Liver (tissue), 10 donors: ENCODE measurements at places on chromosomes 4 and X.

DNA sequence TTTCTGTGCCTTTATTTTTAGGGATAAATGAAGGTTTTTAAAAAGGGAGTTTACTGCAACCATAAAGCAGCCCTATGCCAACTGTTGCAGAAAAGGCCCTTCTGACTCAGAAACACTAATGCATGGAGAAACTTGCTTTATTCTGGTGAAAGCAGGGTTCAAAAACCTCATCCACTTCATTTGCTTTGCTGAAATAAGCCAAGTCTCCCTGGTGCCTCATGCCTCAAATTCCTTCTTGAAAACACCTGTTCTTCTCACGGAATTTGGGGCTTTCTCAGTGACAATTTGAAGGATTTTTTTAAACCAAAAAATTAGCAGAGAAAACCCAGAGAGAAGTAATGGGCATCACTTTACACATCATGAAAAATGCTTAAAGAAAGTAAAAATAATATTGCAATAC lies 349.0 kb downstream of the PCDH7 start:
- no peak overlapping the region for H3K27ac ChIP-seq
- H3K4me3 ChIP-seq = no peak overlapping the region
- no peaks in the 10 kb centered on the region for H3K4me1 ChIP-seq
- no peaks in the 10 kb centered on the region for H3K27me3 ChIP-seq
- no peaks in the 10 kb centered on the region for H3K36me3 ChIP-seq

DNA sequence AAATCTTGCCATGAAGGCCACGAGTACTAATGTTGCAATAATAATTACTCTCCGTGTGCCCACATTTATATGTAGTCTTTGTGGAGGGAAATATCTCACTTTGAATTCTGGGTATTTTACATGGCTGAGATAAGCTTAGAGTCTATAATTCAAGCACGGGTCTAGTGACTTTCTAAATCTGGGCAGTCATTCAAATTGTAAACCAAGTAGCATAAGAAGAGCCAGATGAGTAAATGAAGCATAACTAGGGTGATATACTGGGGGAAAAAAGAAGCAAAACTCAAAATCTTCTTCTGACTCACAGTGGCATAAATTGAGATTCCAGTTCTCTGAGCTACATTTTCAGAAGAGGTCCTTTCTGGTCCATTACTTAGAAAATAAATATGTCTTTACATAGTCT lies 53.0 kb downstream of the MAPK10 start:
- no peak overlapping the region for H3K27ac ChIP-seq
- DNase-seq = no peak

DNA sequence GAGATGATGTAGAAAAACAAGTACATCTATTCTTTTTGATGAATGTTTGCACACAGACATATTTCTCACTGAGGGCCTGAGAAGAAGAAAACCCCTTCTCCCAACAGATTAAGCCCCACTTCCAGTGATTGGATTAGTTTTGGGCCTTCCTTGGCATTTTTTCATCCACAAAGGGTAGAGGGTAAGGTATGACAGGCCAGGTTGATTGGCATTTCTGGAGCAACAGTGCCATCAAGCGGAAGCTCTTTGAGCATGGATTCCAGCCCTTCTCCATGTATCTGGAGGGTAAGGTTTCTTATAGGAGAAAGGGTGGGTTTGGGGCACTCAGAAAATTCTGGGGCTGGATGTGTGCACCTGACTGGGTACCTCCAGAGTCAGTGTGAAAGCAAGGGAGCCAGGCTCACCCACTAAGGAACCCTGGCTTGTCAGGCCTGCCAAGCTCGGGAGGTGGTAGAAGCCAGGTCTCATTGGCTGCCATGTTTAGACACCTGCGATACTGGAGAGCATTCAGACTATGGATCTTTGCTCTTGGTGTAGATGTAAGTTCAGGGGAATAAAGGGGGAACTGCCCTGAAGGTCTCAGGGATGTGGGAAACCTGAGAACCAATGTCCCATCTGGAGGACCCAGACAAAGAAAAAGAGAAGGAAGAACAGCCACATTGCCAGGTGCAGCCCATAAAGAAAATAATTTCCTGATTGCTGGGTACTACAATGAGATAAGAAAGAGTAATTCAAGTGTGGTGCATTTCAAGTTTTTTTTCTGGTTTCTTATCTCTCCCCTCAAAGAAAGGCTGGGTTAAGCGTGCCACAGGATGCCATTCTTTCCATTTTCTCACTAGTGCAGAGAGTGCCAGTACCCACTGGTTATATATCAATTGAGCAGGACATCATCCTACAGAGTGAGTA lies 222.3 kb upstream of the AGTR2 start:
- H3K36me3 ChIP-seq = no peaks in the 10 kb centered on the region
- DNase-seq = no peak
- H3K27ac ChIP-seq = no peak overlapping the region
- no peaks in the 10 kb centered on the region for H3K27me3 ChIP-seq

DNA sequence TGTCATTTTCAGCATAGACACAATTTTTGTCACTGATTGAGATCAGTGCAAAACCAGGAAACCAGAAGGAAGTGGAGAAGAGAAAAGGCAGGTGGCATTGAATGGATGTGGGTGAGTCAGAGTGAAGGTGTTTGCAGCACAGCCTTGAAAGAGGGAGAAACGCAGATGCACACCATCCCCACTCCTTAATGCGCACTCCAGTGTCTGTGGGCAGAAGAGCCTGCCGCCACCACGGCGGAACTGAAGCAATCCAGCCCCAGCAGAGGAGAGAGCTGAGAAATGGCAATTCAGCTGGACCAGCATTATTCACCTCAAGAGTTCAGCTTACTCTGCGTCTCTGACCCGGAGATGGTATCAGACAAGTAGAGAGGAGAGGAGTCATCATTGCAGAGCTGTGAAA lies 393.1 kb upstream of the FRG1 start:
- H3K4me3 ChIP-seq = no peak overlapping the region
- DNase-seq = no peak
- H3K27ac ChIP-seq = no peak overlapping the region
- no peaks in the 10 kb centered on the region for H3K4me1 ChIP-seq
- no peaks in the 10 kb centered on the region for H3K27me3 ChIP-seq
- H3K36me3 ChIP-seq = no peaks in the 10 kb centered on the region

DNA sequence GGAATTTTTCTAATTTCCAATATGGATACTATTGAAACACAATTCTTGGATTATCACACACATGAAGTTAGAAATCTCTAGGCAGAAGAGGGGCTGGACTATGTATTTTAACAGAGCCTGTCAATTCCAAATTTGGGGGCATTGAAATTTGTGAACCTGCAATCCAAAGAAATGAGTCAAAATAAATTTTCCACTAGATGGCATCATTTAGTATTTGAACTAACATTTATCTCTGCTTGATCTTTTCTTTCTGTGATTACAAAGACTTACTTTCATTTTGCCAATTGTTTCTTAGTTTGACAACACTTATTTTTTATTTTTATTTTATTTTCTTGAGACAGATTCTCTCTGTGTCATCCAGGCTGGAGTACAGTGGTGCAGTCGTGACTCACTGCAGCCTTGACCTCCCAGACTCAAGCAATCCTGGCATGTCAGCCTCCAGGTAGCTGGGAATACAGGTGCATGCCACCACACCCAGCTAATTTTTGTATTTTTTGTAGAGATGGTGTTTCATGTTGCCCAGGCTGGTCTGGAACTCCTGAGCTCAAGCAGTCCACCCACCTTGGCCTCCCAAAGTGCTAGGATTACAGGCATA lies 2.7 kb upstream of the PYURF start:
- H3K4me3 ChIP-seq = no peak overlapping the region
- DNase-seq = no peak
- H3K36me3 ChIP-seq = peaks cover 1% of the 10 kb centered on the region
- no peak overlapping the region for H3K27ac ChIP-seq
- peaks cover 8% of the 10 kb centered on the region for H3K4me1 ChIP-seq
- no peaks in the 10 kb centered on the region for H3K27me3 ChIP-seq

DNA sequence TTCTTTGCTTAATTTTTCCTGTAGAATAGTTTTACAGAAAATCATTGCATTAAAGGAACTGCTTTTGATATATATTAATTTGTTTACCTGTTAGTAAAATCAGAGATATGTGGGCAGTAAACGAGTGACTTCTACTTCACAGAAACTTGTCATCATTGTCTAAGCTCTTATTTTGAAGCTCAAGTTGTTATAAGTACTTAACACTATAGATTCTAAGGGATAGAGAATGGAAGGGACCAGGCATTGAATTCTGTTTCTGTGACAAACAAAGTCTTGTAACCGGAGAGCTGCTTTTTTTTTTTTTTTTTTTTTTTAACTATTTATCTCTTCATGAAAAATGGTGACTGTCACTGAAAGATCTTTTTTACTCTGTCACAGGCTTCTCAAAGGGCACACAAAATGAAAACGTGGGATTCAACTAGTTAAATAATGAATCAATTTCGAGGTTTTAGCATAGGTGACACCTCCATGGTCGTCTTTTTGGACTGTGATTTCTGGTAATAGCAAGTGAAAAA lies 14.4 kb downstream of the STK26 start:
- no peak overlapping the region for H3K27ac ChIP-seq
- H3K36me3 ChIP-seq = no peaks in the 10 kb centered on the region
- no peak for DNase-seq
- H3K27me3 ChIP-seq = no peaks in the 10 kb centered on the region
- H3K4me1 ChIP-seq = no peaks in the 10 kb centered on the region
- no peak overlapping the region for H3K4me3 ChIP-seq

- DNase-seq = no peak
- H3K4me3 ChIP-seq = peak overlapping the region; percentile 54
- no peaks in the 10 kb centered on the region for H3K36me3 ChIP-seq
- H3K27ac ChIP-seq = peak overlapping the region; percentile 57
- peaks cover 40% of the 10 kb centered on the region for H3K4me1 ChIP-seq
Measured at GRCh38 chrX:40158036-40158706, 60.4 kb upstream of the BCOR start.

DNA sequence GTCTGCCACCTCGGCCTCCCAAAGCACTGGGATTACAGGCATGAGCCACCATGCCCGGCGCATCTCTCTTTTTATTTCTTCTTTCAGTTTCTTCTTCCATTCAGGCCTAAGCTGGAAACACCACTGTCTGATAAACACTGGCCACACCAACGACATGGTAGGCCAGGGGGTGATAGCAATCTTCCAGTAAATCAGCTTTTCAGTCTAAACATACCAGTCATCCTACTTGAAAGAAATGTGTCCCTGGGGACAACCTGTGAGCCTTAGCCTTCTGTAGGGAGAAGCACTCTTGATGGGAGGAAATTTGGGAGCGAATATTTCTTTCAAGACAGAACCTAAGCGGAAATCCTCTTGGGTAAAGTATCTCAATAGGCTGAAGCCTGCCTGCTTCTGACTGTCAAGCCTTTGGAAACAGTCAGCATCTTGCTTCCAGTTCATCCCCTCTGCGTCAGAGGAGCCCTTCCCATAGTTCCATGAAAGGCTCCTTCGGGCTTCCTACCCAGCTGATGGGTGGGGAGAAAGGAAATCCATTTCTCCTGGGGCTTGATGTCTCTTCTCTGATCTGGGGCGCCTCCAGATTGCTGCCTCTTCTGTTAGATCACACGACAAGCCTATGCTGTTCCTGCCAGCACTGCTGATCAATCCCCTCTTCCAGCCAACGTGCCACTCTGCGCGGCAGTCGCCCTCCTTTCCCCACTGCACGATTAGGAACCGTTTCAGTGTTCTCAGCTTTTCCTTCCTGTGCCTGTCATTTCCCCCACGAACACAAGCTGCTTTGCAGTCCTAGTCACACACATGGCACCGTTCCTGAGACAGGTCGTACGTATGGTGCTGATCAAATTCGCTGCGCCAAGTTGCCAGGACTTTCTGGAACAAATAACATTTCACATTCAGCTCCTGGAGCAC lies 49.5 kb upstream of the CBR4 start:
- H3K4me1 ChIP-seq = peaks cover 9% of the 10 kb centered on the region
- H3K27me3 ChIP-seq = no peaks in the 10 kb centered on the region
- H3K27ac ChIP-seq = no peak overlapping the region
- H3K4me3 ChIP-seq = no peak overlapping the region
- no peak for DNase-seq

- H3K27ac ChIP-seq = no peak overlapping the region
- no peak for DNase-seq
- no peaks in the 10 kb centered on the region for H3K36me3 ChIP-seq
Measured at GRCh38 chrX:118655561-118656246, 71.7 kb upstream of the IL13RA1 start.

- H3K4me3 ChIP-seq = no peak overlapping the region
- DNase-seq = no peak
- no peaks in the 10 kb centered on the region for H3K27me3 ChIP-seq
- no peaks in the 10 kb centered on the region for H3K4me1 ChIP-seq
- H3K36me3 ChIP-seq = no peaks in the 10 kb centered on the region
- H3K27ac ChIP-seq = no peak overlapping the region
Measured at GRCh38 chr4:81085291-81085690, 54.8 kb downstream of the BMP3 start.

DNA sequence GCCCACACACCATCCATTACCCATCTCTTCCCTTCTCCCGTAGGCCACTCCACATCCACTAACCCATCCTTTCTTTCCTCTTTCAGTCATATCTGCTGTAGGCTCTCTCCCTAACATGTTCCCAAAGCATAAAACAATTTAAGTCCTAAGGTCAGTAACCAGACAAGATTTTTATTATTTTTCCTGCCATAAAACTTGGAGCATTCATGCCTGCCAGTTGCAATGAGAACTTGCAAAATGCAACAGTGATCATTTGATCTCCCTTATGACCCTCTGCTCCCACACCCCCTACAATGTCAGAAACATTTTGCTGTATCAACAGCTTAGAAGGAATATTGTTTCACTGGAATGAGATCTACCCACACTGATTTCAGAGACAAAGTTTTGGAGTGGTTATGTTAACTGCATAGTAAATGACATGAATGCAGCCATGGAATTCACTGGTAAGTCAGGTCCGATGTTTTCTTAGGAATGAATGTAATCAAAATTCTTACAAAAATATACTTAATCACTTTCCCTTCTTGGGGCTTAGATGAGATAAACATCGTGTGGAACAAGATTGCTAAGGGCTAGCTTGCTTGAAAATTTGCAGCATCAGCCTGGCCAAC lies 5.7 kb downstream of the NIPAL1 start:
- H3K27ac ChIP-seq = no peak overlapping the region
- no peaks in the 10 kb centered on the region for H3K27me3 ChIP-seq
- H3K4me3 ChIP-seq = no peak overlapping the region
- H3K36me3 ChIP-seq = peaks cover 5% of the 10 kb centered on the region
- peaks cover 10% of the 10 kb centered on the region for H3K4me1 ChIP-seq
- no peak for DNase-seq

GRCh38 chr4:184250795-184251669 lies 33.4 kb upstream of the ENPP6 start:
- no peak overlapping the region for H3K4me3 ChIP-seq
- no peaks in the 10 kb centered on the region for H3K27me3 ChIP-seq
- no peak for DNase-seq
- no peaks in the 10 kb centered on the region for H3K36me3 ChIP-seq
- no peak overlapping the region for H3K27ac ChIP-seq
- no peaks in the 10 kb centered on the region for H3K4me1 ChIP-seq

DNA sequence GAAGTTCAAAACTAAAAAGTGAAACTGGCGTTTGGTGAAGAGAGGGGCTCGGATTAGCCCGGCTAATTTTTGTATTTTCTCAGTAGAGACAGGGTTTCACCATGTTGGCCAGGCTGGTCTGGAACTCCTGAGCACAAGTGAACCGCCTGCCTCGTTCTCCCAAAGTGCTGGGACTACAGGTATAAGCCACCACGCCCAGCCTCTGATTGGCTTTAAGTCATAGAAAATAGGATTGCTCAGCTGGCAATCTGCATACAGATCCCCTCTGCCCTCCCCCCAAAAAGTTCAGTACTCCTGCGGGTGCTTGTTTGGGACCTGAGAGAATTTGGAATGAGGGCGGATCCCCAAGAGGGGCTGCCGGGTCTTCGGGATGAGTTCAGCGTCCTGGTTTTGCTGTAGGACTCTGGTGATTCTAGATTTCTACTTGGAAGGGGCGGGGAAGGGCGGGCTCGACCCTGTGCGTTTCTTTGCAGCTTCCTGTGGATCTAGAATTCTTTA lies 537 bp upstream of the PRKX start:
- H3K4me3 ChIP-seq = no peak overlapping the region
- no peak for DNase-seq
- H3K4me1 ChIP-seq = no peaks in the 10 kb centered on the region
- no peaks in the 10 kb centered on the region for H3K36me3 ChIP-seq
- H3K27ac ChIP-seq = no peak overlapping the region
- H3K27me3 ChIP-seq = no peaks in the 10 kb centered on the region
